Hypothalamus (tissue), 51 donors: ENCODE measurements at places on chromosomes 13 and 19.

- DNase-seq: no peak
Measured at GRCh38 chr13:45222516-45222915, 21.7 kb upstream of the KCTD4 start.

DNA sequence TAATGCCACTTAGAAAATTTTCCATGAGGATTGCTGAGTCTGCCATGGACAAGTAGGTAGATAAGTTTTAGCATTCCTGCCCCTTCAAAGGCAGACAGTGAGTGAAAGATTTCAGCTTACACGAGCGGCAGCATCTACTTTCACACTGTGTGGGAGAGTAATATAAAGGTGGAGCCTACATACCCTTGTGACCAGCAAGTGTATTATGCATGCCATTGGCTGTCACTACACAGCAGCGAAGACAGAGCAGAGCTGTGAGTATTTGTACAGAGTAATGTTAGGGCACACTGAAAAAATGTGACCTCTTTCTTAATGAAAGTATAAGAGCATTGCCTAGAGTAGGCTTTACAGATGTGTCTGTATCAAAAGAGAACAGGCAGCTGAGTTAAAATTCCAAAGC lies 14.0 kb downstream of the SLITRK6 start:
- DNase-seq: no peak

- DNase-seq: no peak
Measured at GRCh38 chr13:41622432-41623429, 165.4 kb downstream of the RGCC start.

- no peak for DNase-seq
Measured at GRCh38 chr19:18789883-18790565, 1.1 kb downstream of the COMP start.

- DNase-seq: no peak
Measured at GRCh38 chr19:15293781-15294491, 38.4 kb downstream of the BRD4 start.

- DNase-seq: no peak
Measured at GRCh38 chr19:38318660-38319059, 985 bp upstream of the KCNK6 start.

GRCh38 chr19:1268226-1269064 lies 687 bp upstream of the CIRBP start:
- no peak for DNase-seq

DNA sequence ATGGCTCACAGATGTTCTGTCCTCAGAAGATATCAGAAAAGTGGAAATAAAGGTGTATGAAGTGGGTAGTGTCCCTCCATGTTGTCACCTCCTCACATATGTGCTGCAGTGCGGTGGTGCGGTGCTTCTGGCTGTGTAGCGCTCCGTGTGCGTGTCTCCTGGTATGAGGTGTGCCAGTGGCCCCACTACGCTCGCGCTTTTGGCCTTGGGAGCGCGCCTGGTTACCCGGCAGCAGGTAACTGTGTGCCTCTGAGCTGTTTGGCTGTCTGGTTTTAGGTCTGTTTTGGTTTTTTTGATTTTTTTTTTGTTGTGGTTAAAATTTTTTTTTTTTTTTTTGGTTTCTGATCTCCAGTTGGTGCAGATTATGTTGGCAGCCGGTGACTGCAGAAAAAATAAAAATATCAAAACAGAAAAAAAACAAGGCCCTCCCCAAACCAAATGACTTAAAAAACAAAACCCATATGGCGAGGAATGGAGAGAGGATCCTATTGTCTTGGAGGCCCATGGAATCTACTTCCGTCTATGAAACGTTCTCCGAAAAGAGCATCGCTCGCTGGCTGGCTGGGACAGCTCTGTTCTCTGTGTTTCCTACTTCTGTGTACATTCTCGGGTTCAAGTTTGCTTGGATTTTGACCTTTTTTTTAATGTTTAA lies 7.9 kb downstream of the HNRNPL start:
- DNase-seq: no peak

- no peak for DNase-seq
Measured at GRCh38 chr19:855142-855541, 3.0 kb downstream of the ELANE start.

DNA sequence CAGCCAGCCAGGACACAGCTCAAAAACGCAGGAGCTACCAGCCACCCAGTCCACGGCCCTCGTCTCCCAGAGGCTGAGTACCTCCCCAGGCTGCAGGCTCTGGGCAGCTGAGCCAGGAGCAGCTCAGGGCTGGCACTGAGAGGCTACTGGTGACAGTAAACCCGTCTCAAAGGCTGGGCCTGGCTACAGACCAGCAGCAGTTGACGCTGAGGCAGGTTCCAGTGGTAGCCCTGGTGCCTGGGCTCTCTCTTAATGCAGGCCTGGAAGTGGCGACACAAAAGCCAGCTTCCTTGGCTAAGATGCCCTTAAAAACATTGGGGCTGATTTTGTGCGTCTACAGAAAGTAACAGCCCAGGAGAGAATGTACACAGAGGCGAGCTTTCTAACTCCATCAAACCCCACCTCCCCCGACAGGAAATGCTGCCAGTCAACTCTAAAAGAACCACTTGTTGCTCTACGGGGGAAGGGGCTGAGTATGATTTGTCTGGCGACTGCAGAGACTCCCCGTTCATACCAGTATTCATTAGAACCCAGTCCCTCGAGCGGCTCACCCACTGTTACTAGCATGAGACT lies 126.3 kb downstream of the STK24 start:
- DNase-seq: peak; percentile 58

- DNase-seq: no peak
Measured at GRCh38 chr13:53460796-53461195, 432.2 kb downstream of the OLFM4 start.

DNA sequence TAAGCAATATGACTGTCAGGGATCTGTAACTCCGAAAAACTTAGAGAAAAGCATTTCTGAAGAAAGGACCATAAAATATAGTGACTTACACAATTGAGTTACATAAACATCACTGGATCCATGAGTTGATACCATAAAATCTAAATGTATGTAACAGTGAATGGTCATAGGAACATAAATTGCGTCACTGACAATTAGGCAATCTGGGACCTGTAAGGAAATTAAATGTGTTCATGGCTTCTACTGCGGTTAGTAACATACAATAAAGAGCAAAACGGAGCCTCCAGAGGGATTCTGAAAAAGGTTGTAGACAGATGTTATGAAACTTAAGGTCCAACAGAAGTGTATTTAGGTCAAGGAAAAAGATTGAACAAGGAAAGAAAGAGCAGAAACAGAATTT lies 27.1 kb downstream of the POU4F1 start:
- no peak for DNase-seq

DNA sequence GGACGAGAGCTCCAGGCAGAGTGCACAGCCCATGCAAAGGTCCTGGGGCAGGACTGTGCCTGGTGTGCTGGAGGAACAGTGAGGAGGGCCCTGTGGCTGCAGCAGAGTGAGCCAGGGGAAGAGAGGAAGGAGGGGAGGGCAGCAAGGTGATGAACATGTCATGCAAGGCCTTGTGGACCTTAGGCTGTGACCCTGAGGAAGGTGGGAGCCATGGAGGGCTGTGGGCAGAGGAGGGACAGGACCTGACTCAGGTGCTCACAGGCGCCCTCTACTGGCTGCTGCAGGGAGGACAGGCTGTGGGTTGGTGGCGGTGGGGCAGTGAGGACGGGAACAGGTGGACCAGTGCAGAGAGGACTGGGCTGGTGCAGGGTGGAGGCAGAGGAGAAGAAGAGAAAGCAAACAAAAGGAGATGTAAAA lies 170.3 kb downstream of the PTPRS start:
- no peak for DNase-seq
